ENCODE measurements at places on chromosomes 2 and 18. TPM values are rescaled to one million over a fixed set of nuclear protein-coding genes. Genes with fewer than 3 reads are reported as not detected.

DNA sequence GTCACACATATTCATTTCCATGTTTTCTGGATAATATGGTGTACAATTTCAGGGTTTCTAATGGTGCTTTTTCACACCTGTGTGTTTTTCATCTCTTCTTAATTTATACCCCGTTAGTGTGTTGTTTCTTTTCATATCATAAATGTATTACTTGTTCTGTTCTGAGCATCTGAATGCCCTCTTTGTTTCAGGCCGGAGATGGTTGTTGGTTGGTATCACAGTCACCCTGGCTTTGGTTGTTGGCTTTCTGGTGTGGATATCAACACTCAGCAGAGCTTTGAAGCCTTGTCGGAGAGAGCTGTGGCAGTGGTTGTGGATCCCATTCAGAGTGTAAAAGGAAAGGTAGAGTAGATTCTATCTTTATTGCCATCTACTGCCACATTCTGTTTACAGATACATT, 45.1 kb upstream of the TBR1 start:
- DNase-seq: no peak
- no peaks in the 10 kb centered on the region for H3K4me1 ChIP-seq
- H3K36me3 ChIP-seq: peaks cover 24% of the 10 kb centered on the region
- H3K27ac ChIP-seq: no peak overlapping the region

DNA sequence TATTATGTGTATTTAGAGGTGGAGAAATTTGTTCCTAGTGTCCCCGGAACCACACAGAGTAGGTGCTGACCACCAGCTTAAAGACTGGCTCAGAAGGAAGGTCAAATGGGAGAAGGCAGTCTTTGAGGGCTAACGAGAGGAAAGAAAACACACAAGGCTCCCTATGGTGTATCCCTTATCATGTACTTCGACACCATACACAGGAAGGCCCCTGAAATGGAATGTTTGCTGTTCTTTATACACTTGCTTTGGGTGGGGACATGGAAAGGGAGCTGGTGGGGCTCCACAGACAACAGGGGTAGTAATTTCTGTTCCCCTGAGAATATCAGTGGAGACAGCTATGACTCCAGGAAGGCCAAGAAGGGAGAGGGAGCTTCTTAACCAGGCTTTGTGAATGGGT, 6.0 kb downstream of the EPAS1 start:
- no peak for DNase-seq
- H3K27me3 ChIP-seq: peaks cover 69% of the 10 kb centered on the region
- peak overlapping the region; percentile 51 for H3K27ac ChIP-seq

The SNORC gene
- total RNA-seq: 0.99 TPM

DNA sequence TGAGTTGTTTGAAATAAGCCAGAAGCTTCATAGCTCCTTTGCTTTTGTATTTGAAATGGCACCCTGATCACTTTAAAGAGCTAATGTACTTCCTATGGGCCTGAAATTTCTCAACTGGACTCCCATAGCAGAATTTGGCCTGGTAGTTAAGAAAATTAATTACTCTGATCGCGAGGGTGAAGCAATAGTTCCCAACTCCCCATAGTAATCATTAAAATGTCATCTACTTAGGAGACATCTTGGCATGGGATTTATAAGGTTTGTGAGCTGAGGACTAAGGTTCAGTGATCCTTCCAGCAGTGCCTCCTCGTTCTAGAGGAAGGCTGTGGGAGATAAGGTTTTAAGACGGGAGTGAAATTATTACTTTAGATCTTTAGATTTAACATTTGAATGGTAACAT, 581.0 kb downstream of the ARHGAP15 start:
- H3K4me3 ChIP-seq: no peak overlapping the region
- no peaks in the 10 kb centered on the region for H3K4me1 ChIP-seq
- no peak for DNase-seq
- no peak overlapping the region for H3K27ac ChIP-seq
- H3K27me3 ChIP-seq: no peaks in the 10 kb centered on the region
- H3K36me3 ChIP-seq: peaks cover 81% of the 10 kb centered on the region

DNA sequence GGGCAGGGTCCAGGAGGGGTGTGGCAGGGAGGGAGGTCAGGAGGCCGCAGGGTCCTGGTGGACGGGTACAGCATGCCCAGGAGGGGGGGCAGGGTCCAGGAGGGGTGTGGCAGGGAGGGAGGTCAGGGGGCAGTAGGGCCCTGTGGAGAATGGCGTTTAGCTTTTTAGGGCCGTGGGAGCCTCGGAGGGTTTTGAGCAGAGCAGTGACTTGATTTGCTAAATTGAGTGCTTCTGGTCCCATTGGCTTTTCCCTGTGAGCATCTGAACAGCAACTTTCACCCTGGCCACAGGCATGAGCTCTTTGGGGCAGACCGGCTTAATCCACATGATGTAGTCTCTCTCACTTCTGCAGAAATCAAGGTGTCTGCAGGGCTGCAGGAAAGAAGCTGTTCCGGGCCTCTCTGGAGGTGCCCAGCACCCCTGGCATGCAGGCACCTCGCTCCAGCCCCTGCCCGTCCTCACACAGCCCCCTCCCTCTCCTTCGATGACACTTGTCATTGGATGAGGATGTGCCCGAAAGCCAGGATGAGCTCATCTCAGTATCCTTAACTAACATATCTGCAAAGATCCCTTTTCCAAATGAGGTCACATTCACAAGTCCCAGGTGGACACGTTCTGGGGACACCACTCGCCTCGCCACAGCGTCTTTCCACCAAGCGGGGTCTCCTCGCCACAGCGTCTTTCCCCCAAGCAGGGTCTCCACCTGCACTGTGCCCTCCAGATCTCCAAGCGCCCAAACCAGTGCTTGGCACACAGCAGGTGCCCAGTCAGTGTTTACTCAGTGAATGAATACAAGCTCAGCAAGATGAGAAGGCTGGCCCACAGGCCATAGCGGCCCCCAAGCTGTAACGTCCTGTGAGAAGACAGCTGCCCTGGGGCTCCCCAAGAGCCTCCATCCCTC, 94.0 kb downstream of the NDUFA10 start:
- peaks cover 30% of the 10 kb centered on the region for H3K4me1 ChIP-seq
- no peak overlapping the region for H3K4me3 ChIP-seq
- H3K27ac ChIP-seq: no peak overlapping the region
- peaks cover under 1% of the 10 kb centered on the region for H3K27me3 ChIP-seq
- no peak for DNase-seq

- no peaks in the 10 kb centered on the region for H3K36me3 ChIP-seq
- no peak for DNase-seq
- H3K4me3 ChIP-seq: no peak overlapping the region
- no peak overlapping the region for H3K27ac ChIP-seq
- no peaks in the 10 kb centered on the region for H3K27me3 ChIP-seq
- H3K4me1 ChIP-seq: no peaks in the 10 kb centered on the region
Measured at GRCh38 chr2:192484903-192485302, 290.2 kb upstream of the TMEFF2 start.

GRCh38 chr18:59861963-59862819, 37.6 kb upstream of the PMAIP1 start:
- H3K27ac ChIP-seq: no peak overlapping the region
- H3K4me3 ChIP-seq: no peak overlapping the region
- no peaks in the 10 kb centered on the region for H3K36me3 ChIP-seq

DNA sequence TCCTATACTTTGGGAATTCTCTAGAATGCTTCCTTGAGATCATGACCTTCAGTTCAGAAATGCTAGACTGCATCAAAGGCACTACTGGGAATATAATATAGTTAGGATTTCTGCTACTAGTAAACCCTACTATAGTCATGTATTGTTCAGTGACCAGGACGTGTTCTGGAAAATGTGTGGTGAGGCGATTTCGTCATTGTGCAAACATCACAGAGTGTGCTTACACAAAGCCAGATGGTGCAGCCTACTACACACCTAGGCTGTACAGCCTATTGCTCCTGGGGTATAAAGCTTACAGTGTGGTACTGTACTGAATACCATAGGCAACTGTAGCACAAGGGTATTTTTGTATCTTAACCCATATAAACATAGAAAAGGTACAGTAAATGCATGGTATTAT, 13.0 kb downstream of the CXCR4 start:
- no peak overlapping the region for H3K4me3 ChIP-seq
- H3K36me3 ChIP-seq: peaks cover 3% of the 10 kb centered on the region
- H3K27ac ChIP-seq: no peak overlapping the region

DNA sequence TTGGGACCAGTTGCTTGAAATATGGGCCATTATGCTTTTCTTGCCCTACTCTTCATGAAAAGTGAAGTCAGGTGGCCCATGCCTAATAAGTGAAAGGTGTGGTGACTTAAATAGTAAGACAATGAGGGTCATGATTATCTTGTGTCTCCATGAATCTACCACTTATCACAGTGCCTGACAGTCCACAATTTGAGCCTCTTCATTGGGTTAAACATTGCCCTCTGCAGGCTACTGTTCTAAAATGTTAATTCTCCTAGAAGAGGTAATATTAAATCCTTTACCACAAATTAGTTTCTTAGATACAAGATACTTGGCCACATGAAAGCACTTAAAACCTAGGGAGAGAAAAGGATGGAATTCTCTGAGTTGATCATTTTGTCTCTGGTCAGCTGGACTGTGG, 4.0 kb downstream of the EGR4 start:
- H3K27me3 ChIP-seq: peaks cover 49% of the 10 kb centered on the region
- no peak overlapping the region for H3K27ac ChIP-seq
- no peak for DNase-seq
- peaks cover 33% of the 10 kb centered on the region for H3K4me1 ChIP-seq

The UPP2 gene
- total RNA-seq: not detected

DNA sequence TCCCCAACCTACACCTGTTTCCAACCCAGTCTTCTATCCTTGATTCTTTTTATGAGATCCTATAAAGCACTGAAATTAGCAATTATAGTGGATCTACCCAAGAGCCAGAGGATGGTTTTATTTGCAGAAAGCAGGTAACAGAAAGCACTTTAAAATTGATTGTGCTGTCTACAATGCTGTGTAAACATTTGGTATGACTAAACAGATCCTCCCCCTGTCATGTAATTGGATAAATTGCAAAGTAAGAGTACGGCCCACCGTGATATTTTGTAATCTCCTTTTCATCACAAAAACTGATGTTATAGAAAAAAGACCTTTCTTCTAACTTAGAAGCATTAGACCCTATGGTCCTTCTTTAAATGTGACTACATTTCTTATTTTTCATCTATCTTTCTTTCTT, 11.3 kb upstream of the PPP3R1 start:
- no peaks in the 10 kb centered on the region for H3K36me3 ChIP-seq
- peaks cover 18% of the 10 kb centered on the region for H3K27me3 ChIP-seq
- no peak for DNase-seq
- no peak overlapping the region for H3K4me3 ChIP-seq

GRCh38 chr2:30356071-30356470, 91.0 kb upstream of the LCLAT1 start:
- no peak for DNase-seq
- no peaks in the 10 kb centered on the region for H3K27me3 ChIP-seq
- no peaks in the 10 kb centered on the region for H3K36me3 ChIP-seq
- no peak overlapping the region for H3K27ac ChIP-seq

GRCh38 chr18:13621886-13622619, 104.3 kb downstream of the FAM210A start:
- H3K4me3 ChIP-seq: no peak overlapping the region
- H3K27ac ChIP-seq: no peak overlapping the region
- peaks cover 23% of the 10 kb centered on the region for H3K36me3 ChIP-seq
- DNase-seq: no peak

DNA sequence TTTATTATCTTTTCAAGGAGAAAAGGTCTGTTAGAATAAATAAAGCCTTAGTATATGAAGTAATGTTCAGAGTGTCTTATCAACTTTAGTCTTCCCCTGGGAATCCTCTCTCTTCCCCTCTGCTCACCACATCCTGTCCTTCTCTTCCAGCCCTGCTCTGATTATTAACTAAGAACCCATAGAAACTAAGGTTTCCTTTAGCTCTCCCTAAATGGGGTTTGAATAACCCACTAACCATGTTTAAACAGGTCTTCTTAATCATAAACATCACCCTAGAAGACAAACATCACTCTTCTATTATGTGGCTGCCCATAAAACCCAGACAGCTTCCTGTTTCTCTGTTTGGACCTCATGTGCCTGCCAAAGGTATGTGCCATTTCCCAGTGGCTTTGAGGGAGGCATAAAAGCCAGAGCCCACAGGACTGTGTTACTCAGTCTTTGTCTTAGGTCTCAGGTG, 50.1 kb downstream of the SLC14A1 start:
- H3K4me1 ChIP-seq: peaks cover 31% of the 10 kb centered on the region
- peaks cover 54% of the 10 kb centered on the region for H3K27me3 ChIP-seq
- H3K36me3 ChIP-seq: peaks cover 7% of the 10 kb centered on the region
- peak overlapping the region; percentile 8 for H3K27ac ChIP-seq
- DNase-seq: peak; percentile 48

The CDH7 gene
- not detected for total RNA-seq

The YWHAQ gene
- total RNA-seq: 315 TPM

The HOXD3 gene
- total RNA-seq: not detected

The NFATC1 gene
- 28.1 TPM for total RNA-seq

DNA sequence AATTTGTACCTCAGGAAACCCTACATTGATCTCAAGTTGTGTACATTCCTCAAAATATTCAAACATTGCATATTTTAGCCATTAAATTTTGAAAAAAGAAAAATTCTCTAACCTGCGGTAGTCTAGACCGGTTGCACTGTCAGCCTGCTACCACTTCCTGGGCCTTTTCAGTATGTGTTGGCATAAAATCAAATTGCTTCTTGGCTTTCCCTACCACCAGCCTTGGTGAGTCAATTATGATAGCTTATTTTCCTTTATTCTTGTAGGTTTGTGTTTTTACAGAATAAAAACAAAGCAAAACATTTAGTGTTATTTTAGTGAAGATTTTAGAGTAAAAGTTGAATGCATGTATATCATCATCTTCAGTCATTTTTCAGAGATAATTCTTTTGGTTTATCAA, 61.2 kb downstream of the FAM171B start:
- no peaks in the 10 kb centered on the region for H3K27me3 ChIP-seq
- H3K4me3 ChIP-seq: no peak overlapping the region
- no peaks in the 10 kb centered on the region for H3K36me3 ChIP-seq
- H3K4me1 ChIP-seq: no peaks in the 10 kb centered on the region
- no peak overlapping the region for H3K27ac ChIP-seq

DNA sequence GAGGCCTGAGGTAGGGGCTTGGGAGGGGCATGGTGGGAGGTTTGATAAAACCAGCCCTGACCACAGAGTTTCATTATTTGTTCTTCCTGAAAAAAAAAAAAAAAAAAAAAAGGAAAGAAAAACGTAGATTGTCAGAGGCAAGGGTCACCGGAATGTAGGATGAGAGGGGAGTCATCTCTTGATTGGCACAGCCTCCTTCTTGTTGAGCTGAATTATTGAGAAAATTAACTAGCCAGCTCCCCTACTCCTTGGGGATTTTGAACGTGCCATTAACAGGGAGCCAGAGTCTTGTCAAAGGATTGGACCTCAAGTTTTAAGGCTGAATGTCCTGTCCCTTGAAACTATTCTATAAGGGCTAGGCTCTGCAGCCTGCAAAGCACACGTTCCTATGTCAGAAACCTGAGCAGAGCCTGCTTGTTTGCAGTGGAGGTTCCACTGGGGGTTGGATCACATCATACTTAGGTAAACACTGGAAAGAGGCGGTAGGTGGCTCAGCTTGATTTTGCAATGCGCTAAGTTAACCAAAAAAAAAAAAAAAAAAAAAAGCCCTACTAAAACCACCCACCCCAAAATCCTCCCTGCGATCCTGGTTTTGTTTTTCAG, 2.3 kb downstream of the INHBB start:
- H3K27ac ChIP-seq: no peak overlapping the region
- DNase-seq: no peak
- H3K4me1 ChIP-seq: peaks cover 18% of the 10 kb centered on the region
- H3K27me3 ChIP-seq: peaks cover 47% of the 10 kb centered on the region
- no peaks in the 10 kb centered on the region for H3K36me3 ChIP-seq

The CCDC148 gene
- not detected for total RNA-seq

The HOXD12 gene
- total RNA-seq: not detected

GRCh38 chr2:55106148-55106547, 55.9 kb upstream of the RTN4 start:
- no peak overlapping the region for H3K4me3 ChIP-seq
- no peaks in the 10 kb centered on the region for H3K4me1 ChIP-seq
- no peak overlapping the region for H3K27ac ChIP-seq
- no peaks in the 10 kb centered on the region for H3K36me3 ChIP-seq
- DNase-seq: no peak

The CEP76 gene
- total RNA-seq: 17.2 TPM

Data from activated CD8-positive, alpha-beta T cell treated with anti-CD3 and anti-CD28 coated beads, Interleukin-2, amount 10 ng/mL, durations not matched to agents 7 days and 5 days (primary cell).